NCI-H2171 treated with DMSO at 0.1 percent for 48 hours (cell line): ENCODE measurements at places on chromosomes 2 and 18.
A peak's percentile ranks its signal among the peaks of the same experiment; 100 is the strongest.

DNA sequence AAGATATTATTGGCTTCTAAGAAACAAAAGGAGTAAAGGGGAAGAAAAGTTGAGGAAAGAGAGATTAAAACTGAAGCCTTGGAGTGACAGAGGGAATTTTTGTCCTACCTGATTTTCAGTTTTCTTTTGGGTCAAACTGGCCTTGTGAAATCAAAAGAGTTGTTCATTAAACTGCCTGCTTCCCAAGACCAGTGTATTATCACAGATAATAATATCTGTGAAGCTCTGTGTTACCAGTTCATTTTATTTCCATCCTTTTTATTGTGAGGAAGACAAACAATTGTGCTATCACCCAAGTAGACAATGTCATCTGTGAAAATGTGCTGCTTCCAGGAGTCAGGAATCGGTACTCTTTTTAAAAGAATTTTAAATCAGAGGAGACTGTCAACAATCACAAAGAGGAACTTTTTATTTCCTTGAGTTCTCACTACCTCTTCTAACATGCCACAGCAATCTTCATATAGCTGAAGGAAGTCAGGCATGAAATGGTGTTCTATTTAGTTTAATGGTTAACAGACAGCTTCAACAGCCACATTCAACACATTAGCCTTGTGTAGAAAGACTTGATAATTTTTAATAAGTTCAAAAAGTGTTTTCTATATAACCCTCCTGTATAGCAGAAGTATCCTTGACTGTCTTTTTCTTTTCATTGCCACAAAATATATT lies 554.8 kb downstream of the PIK3C3 start:
- no peak for DNase-seq

- no peak for DNase-seq
Measured at GRCh38 chr2:187549951-187550555, 4.2 kb downstream of the TFPI start.

DNA sequence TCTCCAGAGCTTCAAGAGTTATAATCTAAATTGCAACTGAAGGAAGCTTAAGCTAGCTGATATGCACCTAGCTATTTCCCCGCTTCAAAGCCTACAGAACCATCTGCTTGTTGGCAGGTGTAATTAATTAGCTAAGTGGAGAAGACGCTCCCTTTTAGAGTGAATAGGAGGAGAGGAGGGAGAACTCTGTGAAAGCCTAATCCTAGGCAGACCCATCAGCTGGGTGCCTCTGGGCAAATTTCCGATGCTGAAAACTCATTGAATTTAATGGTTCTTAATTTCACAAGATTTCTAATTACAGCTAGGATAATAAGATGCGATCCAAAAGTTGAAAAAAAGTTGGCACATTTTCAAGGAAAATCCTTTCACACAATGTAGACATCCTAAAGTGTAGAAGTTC lies 735.9 kb downstream of the ERBB4 start:
- peak; percentile 73 for DNase-seq

- no peak for DNase-seq
Measured at GRCh38 chr2:36492216-36492945, 105.6 kb downstream of the FEZ2 start.

- DNase-seq: no peak
Measured at GRCh38 chr2:129366263-129366662, 613.2 kb upstream of the RAB6C start.

DNA sequence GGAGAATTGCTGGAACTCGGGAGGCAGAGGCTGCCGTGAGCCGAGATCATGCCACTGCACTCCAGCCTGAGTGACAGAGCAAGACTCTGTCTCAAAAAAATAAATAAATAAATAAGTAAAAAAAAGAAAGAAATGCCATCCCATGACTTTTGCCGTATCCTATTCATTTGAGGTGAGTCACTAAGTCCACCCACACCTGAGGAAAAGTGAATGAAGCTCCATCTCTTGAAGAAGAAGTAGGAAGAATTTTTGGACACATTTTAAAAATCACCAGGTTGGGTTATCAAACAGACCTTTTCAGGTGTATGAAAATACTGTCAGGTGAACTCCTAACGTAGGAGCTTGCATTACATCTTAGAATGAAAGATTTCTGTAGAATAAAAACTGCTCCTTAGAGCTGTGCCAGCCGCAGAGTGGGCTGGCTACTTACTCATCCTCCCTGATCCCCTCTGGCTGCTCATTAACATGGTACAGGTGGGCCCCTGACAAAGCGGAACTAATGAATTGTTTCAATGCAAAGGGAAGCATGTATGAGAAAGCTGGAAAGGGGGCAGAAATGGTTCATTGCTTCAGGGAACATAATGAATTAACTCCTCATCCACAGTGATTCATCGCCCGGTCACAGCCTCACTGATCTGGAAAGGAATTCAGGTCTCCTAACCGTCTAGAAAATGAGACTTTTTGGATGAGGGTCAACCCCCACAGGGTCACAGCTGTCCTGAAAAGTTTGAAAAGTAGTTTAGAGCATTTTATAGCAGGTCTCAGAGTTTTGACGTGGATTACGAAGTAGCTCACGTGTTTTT lies 191.4 kb downstream of the SPP2 start:
- no peak for DNase-seq

DNA sequence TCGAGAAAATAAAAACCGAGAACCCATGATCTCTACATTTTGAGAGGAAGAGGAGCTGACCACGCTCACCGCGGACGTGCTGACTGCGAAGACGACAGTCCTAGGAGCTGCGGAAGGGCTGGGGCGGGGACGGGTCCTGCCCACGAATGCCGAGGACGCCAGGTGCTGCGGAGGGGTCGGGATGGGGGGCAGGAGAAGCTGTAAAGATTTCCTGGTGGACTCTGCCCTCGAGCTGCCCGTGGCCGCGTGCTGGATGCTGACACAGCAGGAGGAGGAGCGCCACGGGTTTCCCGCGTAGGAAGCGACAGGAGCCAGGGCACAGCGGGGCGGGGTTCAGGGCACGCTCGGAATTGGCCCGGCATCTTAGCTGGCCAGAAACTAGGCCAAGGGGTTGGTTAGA lies 22.2 kb downstream of the ZSCAN30 start:
- DNase-seq: no peak

DNA sequence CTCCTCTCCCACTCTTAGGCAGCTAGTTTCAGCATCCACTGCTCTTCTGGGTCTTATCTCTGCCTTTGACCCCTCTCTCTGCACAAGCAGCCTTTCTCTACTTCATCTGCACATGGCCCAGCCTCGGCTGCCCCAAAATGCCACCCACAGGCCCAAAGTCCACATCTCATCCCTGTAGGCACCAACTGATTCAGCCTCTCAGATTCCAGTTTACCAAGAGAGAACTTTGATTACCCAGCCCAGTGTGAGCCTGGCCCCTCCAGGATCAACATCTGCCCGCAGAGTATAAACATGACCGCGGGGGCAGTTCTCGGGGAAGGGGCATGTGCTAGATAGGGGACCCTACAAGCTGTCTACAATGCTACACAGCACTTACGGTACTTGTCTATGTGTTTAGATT lies 141.7 kb downstream of the RTN4 start:
- no peak for DNase-seq

DNA sequence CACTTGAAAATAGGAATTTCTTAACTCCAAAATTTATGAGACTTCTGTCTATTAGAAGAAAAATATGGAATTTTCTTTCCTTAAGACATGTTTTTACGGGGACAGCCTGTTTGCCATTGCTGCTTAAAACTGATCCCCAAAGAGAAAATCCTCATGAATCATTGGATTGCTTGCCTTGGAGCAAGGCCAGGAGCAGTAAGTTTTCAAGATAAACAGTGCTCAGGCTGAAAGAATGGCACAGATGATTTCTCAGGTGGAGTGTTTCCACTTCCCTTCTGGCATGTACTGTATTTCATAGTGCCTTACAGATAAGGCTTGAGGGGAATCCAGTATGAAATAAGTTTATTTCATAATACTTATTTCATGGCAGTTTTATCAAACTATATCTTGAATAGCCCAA lies 74.3 kb upstream of the MMADHC start:
- peak; percentile 56 for DNase-seq

DNA sequence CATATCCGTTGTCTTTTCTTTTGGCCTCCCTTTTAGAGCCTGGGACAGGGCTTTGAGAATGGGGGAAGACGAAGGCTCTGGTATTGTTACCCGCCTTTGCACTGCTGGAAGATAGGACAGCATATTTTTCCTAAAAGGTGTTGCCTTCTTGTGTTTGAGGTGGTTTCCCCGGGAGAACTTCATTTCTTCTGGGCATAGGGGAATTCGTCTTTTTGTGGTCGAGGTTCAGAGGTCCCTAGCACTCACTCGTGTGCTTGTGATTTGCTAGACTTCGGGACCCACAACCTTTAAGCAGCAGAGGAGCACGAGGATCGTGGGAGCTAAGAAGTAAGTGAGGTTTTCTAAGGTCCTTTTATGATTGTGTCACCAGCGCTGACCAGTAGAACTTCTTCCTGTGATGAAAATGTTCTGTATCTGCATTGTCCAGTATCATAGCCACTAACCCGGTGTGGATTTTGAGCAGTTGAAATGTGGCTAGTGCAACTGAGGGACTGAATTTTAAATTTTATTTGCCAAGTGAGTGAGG lies 611 bp downstream of the ZNF512 start:
- DNase-seq: no peak

- no peak for DNase-seq
Measured at GRCh38 chr2:231429152-231429551, 33.6 kb downstream of the B3GNT7 start.

- DNase-seq: peak; percentile 7
Measured at GRCh38 chr18:76121011-76121410, 374.0 kb downstream of the ZNF516 start.

DNA sequence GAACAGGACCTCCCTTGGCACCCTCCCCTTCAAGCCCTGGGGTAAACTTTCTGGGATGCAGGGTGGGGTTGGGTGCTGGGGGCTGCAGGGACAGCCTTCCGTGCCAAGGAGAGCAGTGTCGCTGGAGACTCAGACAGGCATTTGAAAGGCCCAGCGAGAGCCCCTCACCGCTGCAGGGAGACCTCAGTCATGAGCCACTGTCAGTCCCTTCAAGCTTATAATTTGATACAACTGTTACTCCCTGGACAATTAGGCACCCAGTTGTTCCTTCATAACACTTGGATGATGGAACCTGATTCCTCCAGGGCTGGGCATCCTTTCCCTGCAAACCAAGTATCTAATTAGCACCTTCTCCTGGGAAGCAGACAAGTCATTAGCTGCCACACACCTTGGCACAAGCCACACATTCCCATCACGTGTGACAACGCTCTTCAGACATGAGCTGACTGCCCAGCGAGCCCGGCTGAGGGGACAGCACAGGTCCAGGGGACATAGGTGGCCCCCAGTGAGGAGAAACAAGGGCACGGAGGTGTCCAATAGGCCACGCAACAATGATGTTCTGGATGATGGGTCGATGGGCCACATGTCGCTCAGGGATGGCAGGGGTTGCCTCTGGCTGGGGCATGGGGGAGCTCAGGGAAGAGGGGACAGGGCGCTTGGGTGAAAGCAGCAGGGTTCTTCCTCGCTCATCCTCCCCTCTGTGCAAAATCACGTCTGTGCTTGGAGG lies 59.6 kb downstream of the KCNF1 start:
- peak; percentile 52 for DNase-seq

DNA sequence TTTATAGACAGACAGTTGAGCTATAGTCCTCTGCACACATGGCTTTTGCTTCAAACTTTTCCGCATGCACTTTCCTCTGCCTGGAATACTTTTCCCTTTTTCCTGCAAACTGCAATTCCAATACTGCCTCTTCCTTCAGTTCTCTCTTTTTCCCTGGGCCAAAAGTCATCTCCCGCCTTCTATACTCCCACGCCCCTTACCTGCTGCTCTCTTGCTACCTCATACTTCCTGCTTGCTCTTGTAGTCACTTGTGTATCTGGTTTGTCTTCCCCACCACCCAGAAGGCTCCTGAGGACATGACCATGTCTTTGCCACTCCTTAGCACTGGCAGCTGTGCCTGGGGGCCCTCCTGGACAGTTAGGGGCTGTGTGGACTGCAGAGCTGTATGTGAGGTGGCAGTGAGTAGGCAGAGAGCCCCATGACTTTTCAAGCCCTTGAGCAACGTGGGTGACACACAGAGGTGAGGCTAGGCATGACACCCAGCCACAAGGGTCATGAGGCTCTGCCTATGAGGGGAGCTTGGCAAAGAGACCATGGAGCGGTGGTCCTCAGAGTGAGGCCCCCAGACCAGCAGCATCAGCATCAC lies 23.2 kb downstream of the SPEG start:
- DNase-seq: no peak

GRCh38 chr2:196453613-196454047 lies 185.9 kb upstream of the CCDC150 start:
- DNase-seq: peak; percentile 26

DNA sequence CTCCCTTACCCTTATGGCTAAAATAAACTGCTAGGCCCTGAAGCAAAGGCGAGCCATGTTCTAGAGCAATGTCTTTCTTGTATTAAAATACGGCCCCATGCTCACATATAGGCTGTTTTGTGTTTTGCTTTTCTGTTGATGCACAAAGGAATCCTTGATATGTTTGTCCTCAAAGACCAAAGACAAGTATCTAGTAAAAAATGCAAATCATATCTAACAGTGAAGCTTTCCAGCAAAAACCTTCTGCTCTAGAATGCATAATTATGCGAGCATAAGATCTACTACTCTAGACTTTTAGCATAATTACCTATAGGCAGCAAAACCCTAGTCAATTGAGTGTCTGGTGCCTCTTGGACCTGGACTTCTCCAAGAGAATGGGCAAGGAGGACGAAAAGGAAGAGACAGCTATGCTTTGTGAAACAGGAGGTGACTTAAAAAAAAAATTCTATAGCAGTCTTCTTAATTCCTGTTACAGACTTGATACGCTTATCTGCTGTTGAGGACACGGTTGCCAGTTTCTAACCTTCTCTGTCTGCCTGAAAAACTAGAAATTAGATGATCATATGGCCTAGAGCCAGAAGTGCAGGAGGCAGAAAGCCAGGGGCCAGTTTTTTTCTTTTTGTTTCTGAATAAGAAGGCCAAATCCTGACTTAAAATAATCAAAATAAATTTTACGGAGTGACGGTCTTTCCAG lies 1.5 kb upstream of the AMMECR1L start:
- DNase-seq: no peak

GRCh38 chr2:232501794-232502390 lies 14.3 kb upstream of the ECEL1 start:
- DNase-seq: no peak

DNA sequence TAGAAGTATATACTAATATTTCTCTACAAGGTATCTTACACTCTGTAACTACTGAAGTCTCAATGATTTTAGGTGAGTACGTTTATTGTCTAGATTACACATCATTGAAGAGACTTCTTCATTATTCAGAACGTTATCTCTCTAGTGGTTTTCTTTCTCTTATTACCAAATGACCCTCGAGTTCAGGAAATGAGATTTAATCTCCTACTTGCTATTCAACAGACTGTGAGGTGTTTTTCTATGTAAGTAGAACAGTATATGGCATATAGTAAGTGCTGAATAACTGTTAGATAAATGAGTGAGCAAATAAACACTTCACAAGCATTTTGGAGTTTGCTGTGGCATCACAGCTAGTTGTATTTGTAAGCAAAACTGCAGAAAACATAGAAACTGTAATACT lies 947.2 kb upstream of the SLC39A10 start:
- no peak for DNase-seq

DNA sequence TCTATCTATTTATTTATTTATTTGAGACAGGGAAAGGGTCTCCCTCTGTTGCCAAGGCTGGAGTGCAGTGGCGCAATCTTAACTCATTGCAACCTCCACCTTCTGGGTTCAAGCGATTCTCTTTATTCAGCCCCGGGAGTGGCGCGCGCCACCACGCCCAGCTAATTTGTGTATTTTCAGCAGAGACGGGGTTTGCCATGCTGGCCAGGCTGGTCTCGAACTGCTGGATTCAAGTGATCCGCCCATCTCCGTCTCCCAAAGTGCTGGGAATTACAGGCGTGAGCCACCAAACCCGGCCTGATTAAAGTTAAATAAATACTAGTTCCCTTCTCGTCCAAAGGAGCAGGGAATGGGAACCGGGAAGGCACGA lies 4.2 kb upstream of the CTDSP1 start:
- DNase-seq: no peak

- no peak for DNase-seq
Measured at GRCh38 chr2:192645811-192646598, 451.3 kb upstream of the TMEFF2 start.
